Motor neuron (in vitro differentiated cells): ENCODE measurements at places on chromosomes 3 and 15. TPM values are rescaled to one million over a fixed set of nuclear protein-coding genes. Genes with fewer than 3 reads are reported as not detected.
A peak's percentile ranks its signal among the peaks of the same experiment; 100 is the strongest.

DNA sequence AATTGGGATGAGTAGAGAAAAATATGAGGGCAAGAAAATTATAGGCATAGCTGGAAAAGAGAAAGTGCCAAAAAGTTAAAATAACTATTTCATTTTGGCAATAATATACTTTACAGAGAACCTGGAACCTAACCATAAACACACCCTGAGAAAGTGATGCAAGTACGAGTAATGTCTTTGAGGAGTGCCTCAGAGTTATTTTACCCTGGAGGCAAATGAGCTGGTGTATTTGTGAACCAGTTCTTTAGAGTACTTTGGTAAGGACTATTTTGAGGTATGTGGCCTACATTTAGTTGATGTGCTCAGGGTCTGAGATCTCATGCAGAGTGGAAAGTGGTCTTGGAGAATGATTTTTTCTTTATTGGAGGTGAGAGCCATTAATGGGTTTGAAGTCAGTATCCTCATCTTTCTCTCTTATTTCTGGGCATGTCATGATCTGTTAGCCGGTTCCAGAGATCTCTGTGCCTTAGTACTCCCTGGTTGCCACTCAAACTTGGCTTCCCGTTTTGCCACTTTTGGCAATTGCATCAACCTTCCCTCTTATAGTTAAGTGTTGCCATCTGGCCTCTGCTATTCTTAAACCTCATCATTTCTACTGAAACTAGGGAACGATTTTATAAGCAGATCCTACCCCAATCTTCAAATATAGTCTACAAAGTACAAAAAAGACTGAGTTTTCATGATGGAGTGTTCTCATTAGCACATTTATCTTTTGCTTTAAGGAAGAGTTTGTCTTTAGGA lies 145.7 kb downstream of the EPHA6 start:
- ATAC-seq = no peak

DNA sequence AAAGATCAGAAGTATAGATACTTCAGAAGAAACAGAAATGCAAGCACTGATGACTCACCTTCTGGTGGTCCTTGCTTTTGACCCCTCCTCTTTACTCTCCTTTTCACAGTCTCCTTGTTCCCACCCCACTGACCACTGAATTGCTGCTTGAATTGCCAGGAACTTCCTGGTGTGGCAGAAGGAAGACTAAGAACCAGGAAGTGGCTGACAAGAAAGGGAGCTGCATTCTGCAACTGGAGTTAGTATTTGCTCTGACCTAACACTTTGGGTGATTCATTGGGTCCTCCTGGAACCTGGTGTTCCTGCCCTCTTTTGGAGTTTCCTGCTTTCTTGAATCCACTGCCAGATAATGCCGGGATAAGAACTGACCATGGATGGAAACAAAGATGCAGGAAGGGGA lies 23.0 kb downstream of the KY start:
- ATAC-seq = no peak

DNA sequence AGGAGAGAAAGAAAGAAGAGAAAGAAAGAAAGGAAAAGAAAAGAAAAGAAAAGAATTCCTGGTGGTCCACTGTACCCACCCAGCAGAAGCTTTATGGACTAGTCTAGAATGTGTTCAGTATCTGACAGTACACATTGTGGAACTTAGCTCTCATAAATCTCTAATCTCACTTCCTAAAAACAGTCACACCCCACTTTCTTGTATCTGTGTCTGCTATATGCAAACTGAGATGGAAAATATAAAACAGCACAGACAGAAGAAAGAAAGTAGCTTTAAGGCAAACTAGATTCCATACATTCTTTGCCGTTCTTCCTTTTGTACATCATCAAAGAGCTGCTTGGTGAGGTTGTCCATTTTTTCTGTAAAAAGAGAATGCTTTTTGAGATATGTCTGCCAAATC lies 41.1 kb upstream of the GNB5 start:
- no peak for ATAC-seq

Gene FRMD5
- total RNA-seq = 2.4 and 3.3 TPM in 2 replicates

DNA sequence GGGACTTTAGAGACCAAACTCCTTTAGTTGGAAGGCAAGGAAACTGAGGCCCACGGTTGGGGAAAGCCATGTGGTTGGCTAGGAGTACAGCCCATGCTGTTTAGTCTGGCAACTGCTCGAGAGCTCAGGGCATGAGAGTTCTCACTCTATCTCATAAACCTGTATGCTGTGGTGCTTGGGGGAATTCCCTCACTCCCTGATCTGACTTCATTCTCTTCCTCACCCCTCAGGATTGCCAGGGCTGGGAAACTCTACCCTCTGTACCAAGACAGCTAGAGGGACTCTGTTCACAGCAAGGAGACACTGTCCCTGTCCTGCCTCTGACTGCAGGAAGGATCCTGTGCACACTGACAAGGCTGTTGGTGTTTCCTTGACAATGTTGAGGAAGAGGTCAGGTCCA lies 230.2 kb downstream of the ZNF621 start:
- peak; percentile 39 for ATAC-seq

GRCh38 chr3:145370870-145371269 lies 790.1 kb downstream of the PLOD2 start:
- ATAC-seq = no peak

DNA sequence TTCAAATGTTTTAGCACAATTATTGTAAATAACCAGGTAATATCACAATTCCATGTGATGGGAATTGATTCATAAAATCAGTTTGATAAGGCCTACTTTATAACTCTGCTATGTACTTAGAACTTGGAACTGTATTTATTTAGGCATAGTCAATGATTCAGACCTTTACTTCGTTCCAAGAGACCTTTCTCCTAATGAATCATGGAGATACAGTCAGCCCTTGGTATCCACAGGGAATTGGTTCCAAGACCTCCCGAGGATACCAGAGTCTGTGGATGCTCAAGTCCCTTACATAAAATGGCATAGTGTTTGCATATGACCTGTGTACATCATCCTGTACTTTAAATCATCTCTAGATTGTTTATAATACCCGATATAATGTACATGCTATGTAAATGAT lies 60.8 kb upstream of the UMPS start:
- ATAC-seq = no peak

Gene C3orf20
- 0.09 and 0.26 TPM in 2 replicates for total RNA-seq

DNA sequence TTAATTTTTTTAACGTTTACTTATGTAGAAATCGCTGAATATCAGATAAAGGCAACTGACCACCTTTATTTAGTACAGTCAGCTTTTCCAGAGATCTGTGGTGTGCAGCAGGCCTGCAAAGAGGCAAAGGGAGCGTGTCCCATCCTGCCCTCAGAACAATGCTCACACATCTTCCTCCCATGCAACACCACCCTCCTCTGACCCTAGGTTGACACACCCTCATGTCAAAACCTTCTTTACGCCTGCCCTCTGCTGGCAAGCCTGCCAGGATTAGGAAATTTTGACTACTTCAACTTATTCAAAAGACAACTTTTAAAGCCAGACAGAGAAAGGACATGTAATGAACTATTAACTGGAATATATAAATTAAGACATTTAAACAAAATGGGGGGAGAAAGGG lies 513.7 kb downstream of the FOXP1 start:
- ATAC-seq = peak; percentile 68

DNA sequence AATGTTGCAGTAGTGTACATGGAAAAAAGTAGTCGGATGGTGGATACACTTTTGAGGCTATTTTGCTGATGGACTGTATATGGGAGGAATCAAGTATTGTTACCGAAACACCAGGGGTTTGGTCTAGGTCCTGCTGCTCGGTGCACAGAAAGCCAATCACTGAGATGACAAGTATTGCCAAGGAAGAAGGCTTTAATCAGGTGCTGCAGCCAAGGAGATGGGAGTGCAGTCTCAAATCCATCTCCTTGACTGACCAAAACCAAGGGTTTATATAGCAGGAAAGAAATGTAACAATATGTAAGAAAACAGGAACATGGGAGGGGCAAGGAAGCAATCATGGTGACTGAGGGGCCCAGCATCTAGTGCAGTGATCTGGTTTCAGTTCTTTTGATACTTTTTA lies 2.8 kb upstream of the ACVR2B start:
- ATAC-seq = no peak

DNA sequence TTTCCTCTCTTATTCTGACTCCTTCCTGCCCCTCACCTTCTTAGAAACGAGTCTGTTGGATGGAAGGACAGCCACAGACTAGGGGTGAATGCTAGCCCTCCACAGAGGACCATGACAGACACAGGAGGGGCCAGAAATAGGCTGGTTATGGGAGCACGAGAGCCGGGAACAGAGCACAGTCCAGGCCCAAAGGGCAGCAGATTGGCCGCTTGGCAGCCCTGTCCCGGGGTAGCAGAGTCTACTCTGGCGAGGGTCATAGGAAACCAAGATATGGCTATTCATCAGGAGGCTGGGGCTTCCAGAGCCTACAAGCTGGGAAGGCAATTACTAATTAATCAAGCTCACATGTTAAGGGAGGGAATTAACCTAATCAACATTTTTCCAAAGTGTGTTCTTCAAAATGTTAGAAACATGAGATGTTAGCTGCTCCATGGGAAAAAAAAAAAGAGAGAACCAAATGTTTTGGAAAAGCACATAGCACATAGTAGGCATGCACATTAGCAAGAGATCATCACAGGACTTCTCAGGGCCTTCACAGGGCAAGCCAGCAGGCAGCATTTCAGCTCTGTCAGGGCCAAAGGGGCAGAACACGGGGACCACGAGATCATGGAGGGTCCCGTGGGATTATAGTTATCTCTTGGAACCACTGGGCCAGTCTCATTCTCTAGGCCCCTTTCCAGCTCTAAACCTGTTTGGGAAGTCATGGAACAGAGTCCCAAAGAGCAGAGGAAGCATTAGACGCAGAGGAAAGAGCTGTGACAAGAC lies 13.3 kb downstream of the SEMA3G start:
- no peak for ATAC-seq
